ENCODE measurements at places on chromosomes 4 and X.

GRCh38 chr4:149980941-149981340 lies 97.3 kb upstream of the DCLK2 start:
- DNase-seq = no peak

GRCh38 chrX:150525061-150525919 lies 43.1 kb upstream of the MTM1 start:
- DNase-seq = no peak

DNA sequence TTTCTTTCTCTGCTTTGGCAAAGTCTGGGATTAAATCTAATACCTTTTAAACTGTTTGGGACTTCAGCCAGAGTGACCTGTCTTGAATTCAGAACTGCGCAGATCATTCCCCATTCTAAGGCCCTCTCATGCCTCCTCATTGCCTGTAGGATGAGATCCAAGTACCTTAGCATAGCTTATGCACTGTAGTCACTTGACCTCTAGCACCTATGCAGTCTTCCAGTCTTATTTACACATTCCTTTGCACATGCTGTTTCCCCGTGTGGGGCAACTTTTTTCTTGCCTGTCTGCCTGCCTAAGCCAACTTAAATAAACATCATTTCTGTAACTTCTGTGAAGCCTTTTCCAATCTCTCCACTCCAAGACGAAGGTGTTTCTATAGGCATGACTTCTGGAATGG lies 68.4 kb downstream of the AR start:
- DNase-seq = no peak

GRCh38 chr4:84875636-84876371 lies 90.7 kb downstream of the WDFY3 start:
- DNase-seq = no peak

DNA sequence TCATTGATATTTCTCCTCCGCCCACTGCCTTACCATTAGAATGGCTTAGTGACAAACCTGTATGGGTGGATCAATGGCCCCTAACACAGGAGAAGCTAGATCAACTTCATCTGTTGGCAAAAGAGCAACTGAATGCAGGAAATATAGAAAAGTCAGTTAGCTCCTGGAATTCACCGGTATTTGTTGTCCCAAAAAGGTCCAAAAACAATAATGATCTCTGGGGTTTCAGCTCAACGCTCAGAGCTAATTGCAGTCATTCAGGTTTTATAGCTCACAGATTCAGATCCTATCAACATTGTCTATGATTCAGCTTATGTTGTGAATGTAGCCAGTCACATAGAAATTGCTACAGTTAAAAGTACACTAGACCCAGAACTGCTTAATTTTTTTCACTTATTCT lies 124.0 kb upstream of the ZCCHC13 start:
- no peak for DNase-seq

GRCh38 chrX:136260776-136261175 lies 9.6 kb upstream of the MAP7D3 start:
- DNase-seq = no peak

- DNase-seq = no peak
These were observed 121.3 kb downstream of the SNCA start for GRCh38 chr4:89715631-89716030.

DNA sequence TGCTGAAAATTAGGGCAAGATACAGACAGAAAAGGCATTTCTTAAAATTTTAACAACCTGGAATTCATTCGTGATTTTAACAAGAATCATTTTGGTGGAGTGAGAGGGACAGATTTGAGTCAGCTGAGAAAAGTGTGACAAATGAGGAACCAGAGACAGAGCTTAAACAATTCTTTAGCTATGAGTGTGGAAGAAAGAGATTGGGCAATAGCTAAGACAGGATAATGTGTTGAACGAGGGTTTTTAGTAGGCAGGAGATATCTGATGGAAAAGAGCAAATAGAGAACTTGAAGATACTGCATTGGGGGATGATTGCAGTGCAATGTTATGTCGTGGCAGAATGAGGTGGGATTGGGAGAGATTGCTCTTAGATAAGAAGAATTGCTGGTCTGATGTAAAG lies 164.2 kb upstream of the SPRY1 start:
- DNase-seq = no peak

GRCh38 chrX:68841251-68842049 lies 12.6 kb downstream of the EFNB1 start:
- DNase-seq = no peak

DNA sequence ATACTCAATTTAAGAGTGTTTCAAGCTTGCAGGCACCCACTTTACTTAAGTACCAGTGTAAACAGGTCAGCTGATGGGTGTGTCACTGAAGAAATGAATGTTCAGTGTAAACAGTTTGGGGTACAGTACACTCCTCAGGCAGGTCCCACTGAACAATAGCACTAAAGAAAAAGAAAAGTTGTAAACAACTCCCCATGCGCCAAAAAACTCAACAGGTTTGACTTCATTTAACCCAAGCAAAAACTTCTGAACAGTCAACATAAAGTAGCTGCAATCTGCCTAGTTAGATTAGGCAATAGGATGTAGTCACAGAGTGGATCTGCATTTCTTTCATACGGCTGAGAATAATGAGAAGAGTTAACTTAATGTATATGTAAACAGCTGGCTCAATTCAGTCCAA lies 93.2 kb downstream of the FAM13A start:
- no peak for DNase-seq

DNA sequence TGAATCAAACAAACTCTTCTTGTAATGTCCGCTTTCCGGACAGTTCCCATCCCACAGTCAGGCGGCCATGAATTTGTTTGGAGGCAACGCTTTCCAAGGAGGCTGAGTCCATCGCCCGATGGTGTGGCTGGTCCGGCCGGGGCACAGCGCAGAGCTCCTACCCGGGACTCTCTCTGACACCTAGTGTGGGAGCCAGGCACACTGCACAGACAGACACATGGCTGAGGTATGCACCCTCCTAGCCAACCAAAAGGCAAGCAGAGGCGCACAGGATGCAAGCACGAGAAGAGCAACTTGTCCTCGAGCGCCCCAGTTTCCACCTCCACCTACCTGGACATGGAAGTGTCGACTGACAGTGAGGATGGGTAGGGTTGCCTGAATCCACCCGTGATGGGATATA lies 87.5 kb downstream of the LEF1 start:
- DNase-seq = no peak

DNA sequence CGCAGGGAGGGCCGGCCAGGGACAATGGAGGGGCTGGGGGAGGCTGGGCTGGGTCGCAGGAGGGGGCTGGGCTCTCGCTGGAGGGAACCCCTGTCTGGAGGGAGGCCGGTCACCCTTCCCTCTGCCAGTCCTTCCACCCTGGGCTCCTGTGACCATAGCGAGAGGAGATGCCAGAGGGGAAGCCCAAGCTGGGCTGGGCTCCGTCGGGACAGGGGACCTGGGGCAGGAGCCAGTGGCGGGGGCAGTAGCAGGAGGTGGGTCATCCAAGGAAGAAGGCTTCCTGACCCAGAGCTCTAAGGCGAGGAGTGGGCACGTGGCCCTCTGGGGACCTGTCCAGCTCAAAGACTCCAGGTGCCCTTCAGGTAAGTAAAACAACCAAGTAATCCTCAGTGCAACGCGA lies 16.9 kb downstream of the CTAG1B start:
- DNase-seq = no peak

DNA sequence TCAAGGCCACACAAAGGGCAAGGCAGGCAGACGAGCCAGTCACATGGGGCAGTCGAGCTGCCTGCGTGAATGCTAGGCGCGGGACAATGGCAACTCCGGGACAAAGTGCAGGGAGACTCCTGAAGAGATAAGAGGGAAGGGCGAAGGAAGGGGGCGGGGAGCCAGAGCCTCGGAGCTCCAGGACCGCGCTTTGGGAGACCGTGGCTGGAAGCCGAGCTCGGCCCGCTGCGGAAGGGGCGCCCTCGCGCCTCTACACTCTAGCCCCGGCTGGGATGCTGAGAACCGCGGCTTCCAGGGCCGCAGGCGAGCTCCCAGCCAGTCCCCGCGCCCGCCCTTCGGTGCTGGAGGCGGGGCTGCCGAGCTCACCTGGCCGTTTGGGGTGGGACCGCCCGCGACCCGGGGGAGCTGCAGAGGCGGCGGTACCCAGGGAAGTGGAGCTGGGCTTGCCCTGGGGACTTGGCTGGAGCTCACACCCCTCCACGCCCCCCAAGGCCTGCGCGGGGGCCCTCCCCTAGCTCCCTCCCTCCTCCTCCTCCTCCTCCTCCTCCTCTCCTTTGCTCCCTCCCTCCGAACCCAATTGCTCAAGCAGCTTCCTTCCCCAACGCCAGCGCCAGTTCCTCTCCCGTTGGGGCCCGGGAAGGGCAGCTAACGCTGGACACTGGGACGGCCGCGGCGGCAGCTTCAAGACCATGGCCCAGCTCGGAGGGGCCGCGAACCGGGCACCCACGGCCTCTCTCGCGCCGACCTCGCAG lies at the start of gene SOWAHD:
Gene SOWAHD (plus strand): TSS at position 610 of the 752 bp plus-strand sequence. CDS start 80 bp downstream, at position 690.
- DNase-seq = no peak

DNA sequence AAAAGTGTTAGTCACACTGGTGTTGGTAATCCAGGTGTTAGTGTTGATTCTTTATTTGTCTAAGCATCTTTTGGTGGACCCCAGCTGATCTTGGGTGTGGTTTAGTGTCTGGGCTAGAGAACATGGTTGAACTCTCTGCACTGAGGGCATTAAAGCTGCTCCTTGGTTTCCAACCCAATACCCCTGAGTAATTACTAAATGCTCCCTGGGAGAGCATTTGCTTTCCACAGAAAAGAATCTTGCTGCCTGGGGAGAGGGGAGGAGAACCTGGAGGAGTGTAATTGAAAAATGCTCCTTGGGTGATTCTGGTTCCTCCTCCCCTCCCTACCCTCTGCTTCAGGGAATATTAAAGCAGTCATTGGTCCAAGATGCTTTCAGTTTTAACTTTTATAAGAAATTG lies 3.1 kb downstream of the GUCY1B1 start:
- DNase-seq = no peak

GRCh38 chr4:141066690-141067089 lies 66.6 kb downstream of the RNF150 start:
- no peak for DNase-seq

- DNase-seq = no peak
These were observed 53.8 kb downstream of the RAP1GDS1 start for GRCh38 chr4:98314791-98315565.

- no peak for DNase-seq
These were observed 111.3 kb downstream of the PCDH18 start for GRCh38 chr4:137420901-137421396.

GRCh38 chr4:25551605-25552004 lies 104.0 kb upstream of the SLC34A2 start:
- no peak for DNase-seq

DNA sequence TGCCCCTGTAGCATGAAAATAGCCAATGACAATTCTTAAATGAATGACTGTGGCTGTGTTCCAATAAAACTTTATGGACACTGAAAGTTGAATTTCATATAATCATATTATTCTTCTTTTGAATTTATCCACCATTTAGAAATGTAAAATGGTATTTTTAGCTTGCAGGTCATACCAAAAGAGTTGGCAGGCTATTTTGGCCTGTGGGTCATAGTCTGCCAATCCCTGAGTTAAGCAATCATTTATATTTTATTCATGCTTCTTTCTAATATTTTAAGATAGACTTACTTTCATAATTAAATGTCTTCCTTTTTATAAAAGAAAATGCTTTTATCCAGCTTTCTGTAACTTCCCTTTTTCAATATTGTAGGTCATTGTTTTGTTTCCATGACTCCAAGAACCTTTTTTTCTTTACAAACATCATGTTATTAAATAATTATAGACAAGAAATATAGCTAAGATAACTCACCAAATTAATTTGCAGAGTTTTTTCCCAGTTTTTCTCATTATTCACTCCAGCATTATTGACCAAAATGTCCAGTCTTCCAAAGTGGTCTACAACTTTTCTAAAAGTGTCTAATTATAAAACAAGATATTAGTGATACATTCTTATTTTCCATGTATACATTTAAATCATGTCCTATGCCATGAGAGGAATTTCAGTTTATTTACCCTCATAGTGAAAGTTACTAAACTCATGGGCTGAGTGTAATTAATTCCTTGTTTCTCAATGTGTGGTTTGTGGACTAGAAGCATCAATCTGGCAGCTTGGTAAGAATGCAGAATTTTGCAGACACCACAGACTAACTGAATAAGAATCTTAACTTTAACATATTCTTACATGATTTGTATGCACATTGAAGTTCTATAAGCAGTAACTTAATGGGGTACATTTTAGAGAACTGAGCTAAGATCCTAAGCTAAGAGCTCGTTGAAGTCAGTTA lies 4.5 kb downstream of the HPGD start:
- DNase-seq = no peak

DNA sequence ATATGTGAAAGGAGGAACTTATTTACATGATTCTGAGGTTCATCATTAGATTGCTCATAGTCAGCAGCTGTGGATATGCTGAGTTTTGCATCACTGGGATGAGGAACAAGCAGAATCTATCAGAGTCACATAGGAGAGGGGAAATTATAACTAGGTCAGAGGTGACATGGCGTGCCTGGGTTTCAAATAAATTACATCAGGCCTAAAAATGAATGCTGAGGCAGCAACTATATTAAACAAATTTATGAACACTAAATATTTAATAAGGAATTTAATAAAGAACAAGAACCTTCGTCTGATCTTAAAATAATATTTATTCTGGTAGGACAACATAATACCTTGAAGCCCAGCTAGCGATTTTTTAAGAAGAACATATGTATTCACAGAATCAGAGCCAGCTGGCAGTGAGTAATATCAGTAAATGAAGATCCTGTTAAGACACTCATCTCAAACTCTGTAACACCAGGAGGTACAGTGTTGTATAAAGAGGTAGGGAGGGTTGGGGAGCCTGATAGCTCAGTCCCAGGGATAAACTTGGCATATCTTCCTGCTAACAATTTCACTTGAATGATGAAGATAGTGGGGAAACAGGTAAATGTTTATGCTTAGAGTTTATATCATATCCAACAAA lies 60.9 kb upstream of the HS3ST1 start:
- no peak for DNase-seq

Measured in cortex of kidney (tissue), 1 donor.